ENCODE measurements at places on chromosomes 2 and 18.

DNA sequence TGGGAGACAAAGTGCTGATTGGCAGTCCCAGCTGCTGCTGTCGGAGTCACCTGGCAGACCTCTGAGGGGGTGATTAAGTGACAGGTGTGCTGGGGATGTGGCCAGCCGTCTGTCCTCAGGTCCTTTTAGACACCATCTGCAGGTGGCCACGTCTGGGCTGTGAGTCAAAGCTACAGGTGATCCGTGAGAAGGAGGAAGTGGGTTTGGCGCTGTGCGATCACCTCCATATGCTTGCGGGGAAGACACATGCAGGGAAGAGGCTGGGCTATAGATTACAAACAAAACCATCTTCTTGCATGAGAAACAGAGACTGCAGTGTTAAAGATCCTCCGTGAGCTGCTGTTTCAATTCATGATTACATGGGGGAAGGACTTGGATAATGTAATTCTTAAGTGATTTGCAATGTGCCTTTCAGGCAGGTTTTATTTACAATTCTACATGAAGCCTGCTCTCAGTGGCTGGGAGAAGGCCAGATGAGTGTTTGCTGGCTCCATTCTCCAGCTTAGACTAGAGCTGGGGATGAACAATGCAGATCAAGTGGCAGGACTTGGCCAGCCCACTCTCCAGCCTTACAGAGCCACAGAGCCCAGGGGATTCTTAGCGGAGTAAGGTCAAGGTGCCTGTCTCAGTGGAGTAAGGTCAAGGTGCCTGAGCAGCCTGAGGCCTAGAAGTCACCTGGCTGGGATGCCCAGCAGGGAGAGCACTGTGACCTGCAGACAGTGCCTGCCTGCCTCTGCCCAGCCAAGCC, 87.8 kb downstream of the LYPD1 start:
- DNase-seq = peak; percentile 30

- no peak for DNase-seq
Observed at GRCh38 chr18:21664069-21664468, 40.5 kb downstream of the ABHD3 start.

- DNase-seq = no peak
Observed at GRCh38 chr18:10131081-10131459, 217.3 kb downstream of the VAPA start.

DNA sequence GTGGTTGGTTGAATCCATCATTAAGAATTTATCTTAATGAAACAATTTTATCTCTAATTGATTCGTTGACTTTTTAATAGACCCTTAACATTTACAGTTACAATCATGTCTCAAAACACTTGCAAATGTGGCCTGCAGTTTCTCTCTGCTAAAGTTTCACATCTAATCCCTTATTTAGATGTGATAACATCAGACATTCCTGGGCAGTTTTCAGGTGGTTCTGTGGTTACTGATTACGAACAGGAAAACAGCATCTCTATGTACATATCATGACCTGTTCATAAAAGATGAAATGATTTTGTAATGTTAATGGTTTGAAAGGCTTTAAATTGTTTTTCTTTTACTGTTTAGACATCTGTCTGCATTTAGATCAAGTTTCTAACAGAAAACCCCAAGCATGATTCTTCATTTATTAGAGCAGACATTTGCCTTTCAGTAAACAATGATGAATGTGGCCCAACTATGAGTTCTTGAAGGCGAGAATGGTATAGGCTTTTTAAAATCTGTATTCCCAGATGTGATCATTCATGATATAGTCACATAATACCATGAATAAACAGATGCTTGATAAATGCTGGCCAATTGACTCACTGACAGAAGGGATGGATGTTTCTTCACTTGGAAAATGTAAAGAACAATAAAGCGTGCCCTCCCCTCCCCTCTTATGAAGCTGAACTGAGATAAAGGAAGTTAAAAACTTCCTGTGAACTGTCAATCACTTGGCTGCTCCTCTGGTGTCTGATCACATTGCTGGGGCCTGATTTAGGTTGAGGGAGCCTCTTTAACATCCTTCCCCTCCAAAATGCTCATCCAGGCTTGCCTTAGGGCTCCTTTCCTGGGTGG, 3.5 kb downstream of the CAPN14 start:
- DNase-seq = no peak

GRCh38 chr2:120571015-120571728, 164.5 kb upstream of the GLI2 start:
- DNase-seq = no peak

GRCh38 chr2:207008105-207008990, 69.0 kb downstream of the CPO start:
- DNase-seq = no peak

DNA sequence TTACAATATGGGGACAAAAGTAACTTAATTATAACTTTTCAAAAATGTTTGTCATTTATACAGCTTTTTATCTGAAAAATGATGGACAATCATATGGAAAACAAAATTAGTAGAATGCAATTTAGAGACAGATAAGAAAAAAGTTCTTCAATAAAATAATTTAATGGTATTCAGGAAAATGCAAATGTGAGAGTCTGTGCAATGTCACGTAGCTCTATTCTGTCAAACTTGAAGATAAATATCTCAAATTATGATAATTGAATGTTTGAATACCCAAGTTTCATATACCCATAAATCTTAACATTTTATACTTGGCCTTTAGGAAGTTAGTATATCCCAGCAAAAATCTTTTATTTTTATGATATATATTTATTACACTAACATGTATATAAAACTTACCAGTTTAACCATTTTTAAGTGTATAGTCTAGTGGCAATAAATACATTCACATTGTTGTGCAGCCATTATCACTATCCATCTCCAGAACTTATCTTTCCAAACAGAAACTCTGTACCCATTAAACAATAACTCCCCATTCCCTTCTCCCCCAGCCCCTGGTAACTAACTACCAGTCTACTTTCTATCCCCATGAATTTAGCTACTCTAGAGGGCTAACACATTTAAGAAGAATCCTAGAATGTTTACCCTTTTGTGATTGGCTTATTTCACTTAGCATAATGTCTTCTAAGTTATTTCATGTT, 311.5 kb downstream of the SOCS6 start:
- no peak for DNase-seq

DNA sequence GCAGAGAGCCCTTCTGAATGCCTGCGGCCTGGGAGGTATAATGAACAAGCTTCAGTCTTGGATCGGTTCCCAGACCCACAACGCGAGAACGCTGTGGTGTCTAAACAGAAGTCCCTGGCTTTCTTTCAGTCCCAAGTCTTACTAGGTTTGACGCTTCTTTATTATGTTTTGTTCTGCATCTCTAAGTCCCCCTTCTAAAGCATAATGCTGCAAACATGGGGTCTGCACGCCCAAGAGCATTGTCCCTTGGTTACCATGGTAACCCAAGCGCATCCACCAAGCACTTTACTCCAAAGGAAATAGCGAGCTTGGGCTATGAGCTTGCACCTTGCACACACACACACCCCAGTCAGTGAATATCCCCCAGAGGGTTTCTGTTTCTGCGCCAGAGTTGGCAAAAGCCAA, 193.7 kb downstream of the INO80D start:
- no peak for DNase-seq

DNA sequence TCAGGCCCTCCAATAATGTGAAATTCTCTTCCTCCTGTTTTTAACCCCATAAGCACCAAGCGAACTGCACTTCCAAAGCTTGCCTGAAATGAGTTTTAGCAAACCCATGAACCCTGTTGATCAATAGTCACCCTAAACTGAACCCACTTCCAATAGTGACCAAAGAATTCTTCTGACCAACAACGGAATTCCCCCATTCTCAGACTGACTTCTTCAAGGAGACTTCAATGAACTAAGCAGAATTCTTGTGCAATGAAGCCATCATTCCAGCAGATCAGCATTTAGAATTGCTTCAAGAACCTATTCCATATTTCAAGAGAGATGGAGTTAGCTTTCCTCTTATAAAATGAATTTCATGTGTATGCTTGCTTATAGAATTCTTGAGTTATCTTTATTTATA, 176.9 kb upstream of the FN1 start:
- DNase-seq = no peak

- DNase-seq = no peak
Observed at GRCh38 chr2:108806371-108807113, 20.0 kb downstream of the CCDC138 start.

DNA sequence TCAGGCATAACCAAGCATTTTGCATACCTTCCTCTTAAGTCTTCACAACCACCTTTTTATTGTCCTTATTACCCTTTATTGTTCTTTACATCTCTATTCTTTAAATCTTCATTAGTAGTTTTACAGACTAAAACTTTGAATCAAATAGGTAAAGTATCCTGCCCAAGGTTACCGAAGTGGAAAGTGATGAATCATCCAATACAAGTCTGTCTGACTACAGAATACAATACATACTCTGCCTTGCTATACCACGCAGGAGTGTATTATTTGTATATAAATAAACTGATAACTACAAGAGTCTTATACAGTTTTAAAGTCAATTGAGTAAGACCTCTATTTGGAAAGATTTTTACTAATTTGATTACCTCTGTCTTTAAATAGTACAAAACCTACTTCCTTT, 196.0 kb downstream of the ZEB2 start:
- no peak for DNase-seq

DNA sequence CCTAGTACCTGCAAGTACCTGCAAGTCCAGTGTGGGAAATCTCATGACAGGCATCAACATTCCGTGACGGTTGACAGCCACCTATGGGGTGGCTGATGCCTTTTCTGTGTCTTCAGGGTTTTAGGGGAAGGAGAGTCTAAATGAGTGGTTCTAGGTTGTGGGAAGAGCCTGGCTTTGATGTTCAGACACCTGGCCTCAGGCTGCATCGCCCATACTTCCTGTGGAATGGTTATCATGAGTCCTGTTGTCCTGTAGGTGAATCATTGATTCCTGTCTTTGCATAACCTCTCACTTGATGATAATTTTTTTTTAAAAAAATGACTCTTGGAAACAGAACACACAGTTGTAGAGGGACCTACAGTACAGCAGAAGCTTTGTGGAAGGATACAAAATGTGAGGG, 108.9 kb downstream of the NEDD4L start:
- DNase-seq = no peak

- DNase-seq = no peak
Observed at GRCh38 chr2:43488737-43489136, 107.1 kb downstream of the THADA start.

GRCh38 chr2:127053731-127054603, 53.0 kb downstream of the BIN1 start:
- no peak for DNase-seq

DNA sequence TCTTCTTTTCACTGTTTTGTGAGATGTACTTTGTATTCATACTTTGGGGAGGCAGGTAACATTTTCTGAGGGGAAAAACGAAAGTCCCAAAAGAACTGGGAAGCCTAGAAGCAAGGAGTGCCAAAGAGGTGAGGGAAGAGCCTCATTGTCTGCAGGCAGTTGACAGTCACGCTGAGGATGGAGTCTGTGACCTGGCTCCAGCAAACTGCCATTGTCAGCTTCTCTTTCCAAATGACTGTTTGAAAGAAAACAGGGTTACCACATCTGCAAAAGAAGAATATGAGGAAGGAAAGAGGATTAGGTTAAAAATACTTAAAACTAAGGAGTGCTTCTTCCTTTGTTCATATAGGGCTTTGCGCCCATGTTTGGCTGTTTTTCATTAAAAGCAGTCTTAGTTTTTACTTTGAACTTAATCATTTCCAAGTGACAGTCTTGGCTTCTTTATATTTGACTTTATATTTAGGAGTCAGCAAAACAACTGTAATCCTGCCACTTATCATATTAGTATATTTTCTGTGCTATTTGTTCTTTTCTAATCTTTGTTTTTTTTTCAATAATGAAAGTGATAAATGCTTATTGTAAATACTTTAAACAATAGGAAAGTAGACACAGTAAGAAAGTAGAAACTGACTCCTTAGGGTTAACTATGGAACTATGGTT, 35.0 kb downstream of the CERS6 start:
- no peak for DNase-seq

DNA sequence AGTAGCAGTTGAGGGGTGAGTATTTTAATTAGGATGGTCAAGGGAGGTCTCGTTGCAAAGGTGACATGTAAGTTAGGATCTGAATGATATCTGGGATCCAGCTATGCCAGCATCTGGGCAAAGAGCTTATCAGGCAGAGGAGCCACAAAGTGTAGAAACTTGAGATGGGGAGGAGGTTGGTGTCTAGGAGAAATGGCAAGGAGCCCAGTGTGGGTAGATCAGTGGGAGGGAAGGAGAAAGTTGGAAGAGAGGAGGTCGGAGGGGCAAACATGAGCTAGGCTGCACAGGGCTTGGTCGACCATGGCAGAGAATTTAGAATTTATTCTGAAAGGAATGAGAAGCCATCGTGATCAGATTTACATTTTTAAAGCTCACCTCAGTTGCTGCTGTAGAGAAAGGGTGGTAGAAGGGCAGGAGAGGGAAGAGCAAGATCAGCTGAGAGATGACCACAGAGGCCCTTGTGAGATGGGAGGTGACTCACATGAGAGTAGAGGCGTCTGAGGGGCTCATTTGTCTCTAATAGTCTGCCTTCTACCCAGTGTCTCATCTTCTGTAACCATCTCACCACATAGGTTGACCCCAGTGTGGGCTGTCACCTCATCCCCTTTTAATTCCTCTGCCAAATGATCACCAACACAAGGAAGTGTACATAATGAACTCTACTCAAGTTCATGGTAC, 170.0 kb downstream of the ETAA1 start:
- no peak for DNase-seq

- no peak for DNase-seq
Observed at GRCh38 chr18:80223581-80224148, 23.6 kb downstream of the PARD6G start.

GRCh38 chr2:174600349-174600748, 2.7 kb upstream of the WIPF1 start:
- DNase-seq = no peak

GRCh38 chr2:45259138-45259537, 249.9 kb upstream of the SIX2 start:
- DNase-seq = no peak

GRCh38 chr18:55841314-55841713, 253.3 kb upstream of the TCF4 start:
- DNase-seq = no peak

DNA sequence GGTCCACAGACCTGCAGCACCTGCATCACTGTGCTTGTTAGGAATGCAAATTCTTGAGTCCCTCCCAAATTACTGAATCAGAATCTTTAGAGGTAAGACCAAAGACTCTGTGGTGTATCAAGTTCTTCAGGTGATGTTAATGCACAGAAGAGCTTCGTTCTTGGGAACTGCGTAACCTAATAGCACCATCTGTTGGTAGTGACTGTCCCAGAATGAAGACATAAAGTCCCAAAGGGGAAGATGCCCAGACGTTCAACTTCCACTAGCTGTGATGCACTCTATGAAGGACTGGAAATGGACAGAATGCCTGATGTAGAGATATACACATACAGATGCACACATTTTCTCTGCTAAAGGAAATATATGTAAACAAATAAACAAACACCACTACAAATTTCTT, 576.0 kb downstream of the LRP1B start:
- DNase-seq = no peak

DNA sequence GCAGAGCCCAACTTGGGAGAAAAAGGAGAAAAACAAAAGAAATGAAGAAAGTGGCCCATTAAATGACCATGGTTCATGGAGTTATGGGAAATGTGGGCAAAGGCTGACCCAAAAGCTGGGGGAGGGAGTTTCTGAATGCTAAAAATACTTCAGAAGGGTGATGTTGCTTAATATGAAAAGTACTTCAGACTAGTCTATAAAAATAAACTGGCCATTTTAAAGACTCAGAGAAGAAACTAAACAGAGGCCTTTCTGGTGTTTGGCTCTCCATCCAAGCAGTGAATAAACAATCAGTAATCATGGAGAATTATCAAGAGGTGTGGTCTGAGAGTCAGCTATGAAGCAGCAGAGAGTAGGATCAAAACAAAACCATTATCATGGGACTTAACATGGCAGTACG, 160.8 kb upstream of the MAPRE2 start:
- no peak for DNase-seq

- DNase-seq = no peak
Observed at GRCh38 chr18:70037431-70038061, 89.9 kb upstream of the CD226 start.

All from AG09319 (cell line).